ENCODE measurements at places on chromosomes 1 and 21.

DNA sequence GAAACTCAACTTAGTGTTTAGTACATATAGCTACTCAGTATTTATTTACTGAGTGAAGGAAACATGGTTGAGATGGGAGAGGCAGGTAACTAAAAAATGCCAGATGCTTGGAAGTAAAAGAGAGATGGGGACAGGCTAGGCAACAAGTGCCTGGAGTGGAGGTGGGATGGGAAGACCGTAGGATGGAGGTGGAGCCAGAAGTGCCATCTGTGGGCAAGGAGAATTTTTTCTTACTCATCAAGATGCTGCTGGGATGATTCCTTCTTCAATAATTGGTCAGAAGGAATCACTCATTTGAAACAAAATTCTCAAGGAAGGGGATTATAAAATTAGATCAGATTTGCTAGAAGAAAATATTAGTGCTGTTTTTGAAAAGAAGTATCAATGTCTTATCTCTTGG, 72.9 kb downstream of the IFI44 start:
- DNase-seq, result no peak

- DNase-seq, result no peak
Observed at GRCh38 chr1:240701412-240701811, 89.5 kb upstream of the GREM2 start.

- no peak for DNase-seq
Observed at GRCh38 chr21:34807881-34808568, 139.2 kb downstream of the CLIC6 start.

DNA sequence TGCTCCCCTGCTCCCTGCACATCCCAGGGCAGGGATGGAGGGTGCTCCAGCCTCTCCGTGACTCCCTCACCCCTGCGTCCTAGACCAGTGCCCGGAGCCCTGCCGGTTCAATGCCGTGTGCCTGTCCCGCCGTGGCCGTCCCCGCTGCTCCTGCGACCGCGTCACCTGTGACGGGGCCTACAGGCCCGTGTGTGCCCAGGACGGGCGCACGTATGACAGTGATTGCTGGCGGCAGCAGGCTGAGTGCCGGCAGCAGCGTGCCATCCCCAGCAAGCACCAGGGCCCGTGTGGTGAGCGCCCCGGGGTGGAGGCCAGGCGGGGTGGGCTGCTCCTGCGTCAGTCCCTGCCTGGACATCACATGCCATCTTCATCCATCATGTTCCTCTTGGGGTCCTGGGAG, 22.0 kb downstream of the AGRN start:
- DNase-seq, result no peak

GRCh38 chr1:221644145-221644448, 97.8 kb downstream of the DUSP10 start:
- DNase-seq, result no peak

- no peak for DNase-seq
Observed at GRCh38 chr1:51644533-51645197, 27.8 kb downstream of the OSBPL9 start.

DNA sequence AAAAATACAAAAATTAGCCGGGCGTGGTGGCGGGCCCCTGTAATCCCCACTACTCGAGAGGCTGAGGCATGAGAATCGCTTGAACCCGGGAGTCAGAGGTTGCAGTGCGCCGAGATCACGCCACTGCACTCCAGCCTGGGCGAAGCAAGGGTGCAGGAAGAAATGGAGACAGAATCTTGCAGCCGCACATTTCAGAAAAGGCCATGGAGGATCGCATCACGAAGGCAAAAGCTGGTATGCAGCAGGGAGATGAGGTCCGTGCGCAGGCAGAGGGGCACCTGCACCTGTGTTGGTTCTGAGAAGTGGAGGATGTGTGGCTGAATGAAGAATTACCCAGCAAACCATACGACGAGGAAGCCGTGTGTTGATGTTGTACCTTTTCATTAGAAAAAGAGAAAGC, 53.0 kb upstream of the ABCG1 start:
- DNase-seq, result no peak

GRCh38 chr21:38797470-38797869, 8.3 kb upstream of the ETS2 start:
- DNase-seq, result no peak

DNA sequence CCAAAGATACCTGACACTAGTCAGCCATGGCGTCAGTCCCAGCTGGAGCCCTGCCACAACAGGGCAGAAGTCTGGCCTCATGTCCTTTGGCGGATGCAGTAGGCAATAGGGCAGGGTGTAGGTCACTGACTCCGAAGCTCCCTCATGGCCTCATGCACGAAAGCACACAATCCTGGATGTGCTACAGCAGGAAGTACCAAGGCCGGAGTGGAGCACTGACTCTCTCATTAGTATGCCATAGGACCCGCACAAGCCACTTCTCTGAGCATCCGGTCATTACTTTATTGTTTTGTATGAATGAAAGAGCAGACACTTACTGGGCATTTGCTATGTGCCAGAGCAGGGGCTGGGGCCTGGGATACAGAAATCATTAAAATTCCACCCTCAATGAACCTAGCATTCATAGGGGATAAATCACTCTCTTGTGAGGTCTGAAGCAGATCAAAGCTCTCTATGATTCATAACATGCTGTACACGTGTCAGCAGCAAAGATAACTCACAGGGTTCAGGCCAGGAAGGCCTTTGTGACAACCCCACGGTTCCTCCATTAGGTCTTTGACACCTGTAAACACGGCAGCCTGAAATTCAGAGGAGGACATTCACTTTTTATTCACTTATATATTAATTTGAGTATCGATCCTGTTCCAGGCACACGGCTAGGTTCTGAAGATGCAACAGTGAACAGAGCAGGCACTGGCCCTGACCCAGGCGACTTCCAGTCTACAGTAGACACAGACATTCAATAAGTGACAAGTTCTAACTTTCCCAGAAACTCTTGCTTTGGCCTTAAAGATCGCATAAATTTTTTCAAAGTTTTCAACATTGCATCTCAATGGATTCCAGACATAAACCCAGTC, 357.9 kb upstream of the USP24 start:
- no peak for DNase-seq

DNA sequence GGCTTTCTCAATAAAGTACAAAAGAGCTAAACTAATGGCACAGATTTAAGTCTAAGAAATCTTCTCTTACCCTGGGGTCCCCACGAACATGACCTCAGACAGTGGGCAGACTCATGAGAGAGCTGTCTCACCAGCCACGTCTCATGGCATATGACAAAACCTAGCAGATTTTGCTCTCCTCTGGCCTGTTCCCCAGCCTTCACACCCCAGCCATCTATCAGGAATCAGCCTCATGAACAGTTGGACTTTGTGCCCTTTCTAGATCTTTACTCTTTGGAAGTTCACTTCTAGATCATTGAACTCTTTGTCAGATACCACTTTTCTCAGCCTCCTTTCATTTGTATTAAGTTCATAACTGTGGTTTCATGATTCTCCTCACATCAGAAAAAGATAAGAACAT, 14.2 kb upstream of the HSD3B1 start:
- DNase-seq, result no peak

GRCh38 chr1:68230901-68231626, 1.3 kb downstream of the WLS start:
- no peak for DNase-seq

GRCh38 chr1:119873135-119874015, 22.9 kb downstream of the ADAM30 start:
- no peak for DNase-seq

DNA sequence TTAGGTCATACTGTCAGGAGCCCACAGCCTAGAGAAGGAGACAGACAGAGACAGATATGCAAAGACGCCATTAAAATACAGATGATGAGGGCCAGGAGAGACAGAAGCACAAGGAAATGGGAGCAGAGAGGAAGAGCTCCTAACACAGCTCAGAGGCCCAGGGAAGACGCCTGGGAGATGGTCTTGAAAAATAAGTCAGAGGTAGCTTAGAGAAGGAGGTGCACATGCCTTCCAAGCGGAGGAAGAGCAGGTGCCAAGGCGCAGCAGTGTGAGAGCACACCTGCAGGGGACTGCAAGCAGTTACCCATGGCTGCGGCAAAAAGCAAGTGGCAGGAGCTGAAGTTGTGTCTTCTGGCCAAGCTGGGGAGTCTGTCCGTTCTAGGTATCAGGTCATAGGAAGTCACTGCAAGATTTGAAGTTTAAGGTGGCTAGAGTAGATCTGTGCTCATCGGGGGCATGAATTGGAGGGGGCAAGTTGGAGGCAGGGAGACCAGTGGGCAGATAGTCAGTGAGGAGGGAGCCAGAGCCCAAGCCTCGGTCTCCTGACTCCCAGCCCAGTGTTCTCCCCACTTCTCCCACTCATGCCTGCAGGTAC, 1.3 kb upstream of the TRABD2B start:
- DNase-seq, result no peak

DNA sequence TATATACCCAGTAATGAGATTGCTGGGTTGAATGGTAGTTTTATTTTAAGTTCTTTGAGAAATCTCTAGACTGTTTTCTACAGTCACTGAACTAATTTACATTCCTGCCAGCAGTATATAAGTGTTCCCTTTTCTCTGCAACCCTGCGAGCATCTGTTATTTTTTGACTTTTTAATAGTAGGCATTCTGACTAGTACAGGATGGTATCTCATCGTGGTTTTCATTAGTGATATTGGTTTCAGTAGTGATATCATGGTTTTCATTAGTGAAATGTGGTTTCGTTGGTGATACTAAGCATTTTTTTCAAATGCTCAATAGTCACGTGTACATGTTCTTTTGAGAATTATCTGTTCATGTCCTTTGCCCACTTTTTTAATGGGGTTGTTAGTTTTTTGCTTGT, 316.8 kb downstream of the PTBP2 start:
- no peak for DNase-seq

- no peak for DNase-seq
Observed at GRCh38 chr21:42556960-42557359, 43.3 kb downstream of the SLC37A1 start.
